Upper lobe of left lung (tissue), 6 donors: ENCODE measurements at places on chromosomes 12 and 14. TPM values are rescaled to one million over a fixed set of nuclear protein-coding genes. Genes with fewer than 3 reads are reported as not detected.

TMEM179 gene
- total RNA-seq, result not detected

PSME2 gene
- 116 TPM for total RNA-seq

REP15 gene
- 4.4 TPM for total RNA-seq

DEPDC4 gene
- total RNA-seq, result 1.1 TPM

GPX2 gene
- 1.3 TPM for total RNA-seq

PTCSC3 gene
- 3.9 TPM for total RNA-seq

PTPRB gene
- total RNA-seq, result 68.8 TPM

DNA sequence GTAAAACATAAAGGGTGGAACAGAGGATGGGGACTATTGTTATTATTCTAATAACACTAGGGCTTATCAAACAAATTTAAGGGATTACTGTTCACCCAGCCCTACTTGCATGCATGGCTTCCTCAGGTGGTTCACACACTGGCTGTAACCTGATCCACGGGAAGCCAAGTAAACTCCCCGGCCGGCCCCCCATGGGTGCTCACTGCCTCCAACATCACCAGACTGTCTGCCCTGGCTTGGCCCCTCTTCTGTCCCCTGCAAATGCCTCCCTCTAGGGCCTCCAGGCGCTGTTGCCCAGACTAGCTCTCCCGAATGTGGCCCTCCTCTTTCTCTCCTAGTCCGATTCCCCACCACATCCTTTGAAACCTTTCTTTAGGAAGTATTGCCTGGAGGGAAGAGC is 18.6 kb downstream of the FAIM2 start:
- H3K27me3 ChIP-seq, result no peaks in the 10 kb centered on the region
- no peaks in the 10 kb centered on the region for H3K36me3 ChIP-seq
- no peak overlapping the region for H3K27ac ChIP-seq

DNA sequence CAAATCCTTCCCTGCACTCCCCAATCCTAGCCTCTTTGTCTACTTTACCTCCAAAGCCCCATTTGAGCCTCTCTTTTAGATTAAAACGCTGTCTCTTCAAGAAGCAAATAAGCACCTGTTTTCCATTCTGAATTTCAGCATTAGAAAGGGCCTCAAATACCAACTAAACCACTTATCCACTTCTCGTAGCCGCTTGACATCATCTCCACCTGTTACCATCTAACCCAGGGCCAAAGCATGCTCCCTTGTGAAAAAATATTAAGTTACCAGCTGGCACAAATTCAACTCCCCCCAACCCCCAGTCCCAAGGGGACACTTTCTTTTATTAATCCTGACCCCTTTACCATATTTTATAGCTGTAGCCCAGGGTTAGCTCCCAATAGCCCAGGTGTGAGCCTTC is 43.1 kb downstream of the GPHB5 start:
- H3K36me3 ChIP-seq, result no peaks in the 10 kb centered on the region
- H3K27ac ChIP-seq, result no peak overlapping the region
- no peaks in the 10 kb centered on the region for H3K27me3 ChIP-seq
- no peak overlapping the region for H3K4me3 ChIP-seq
- peaks cover 10% of the 10 kb centered on the region for H3K4me1 ChIP-seq

GRCh38 chr14:68349900-68350629 is 442.8 kb downstream of the ZFP36L1 start:
- H3K27ac ChIP-seq, result no peak overlapping the region
- H3K27me3 ChIP-seq, result no peaks in the 10 kb centered on the region
- no peak for DNase-seq
- H3K4me1 ChIP-seq, result no peaks in the 10 kb centered on the region
- no peak overlapping the region for H3K4me3 ChIP-seq

GRCh38 chr14:103130965-103131364 is 7.7 kb downstream of the TNFAIP2 start:
- H3K27me3 ChIP-seq, result no peaks in the 10 kb centered on the region
- H3K4me1 ChIP-seq, result peaks cover 46% of the 10 kb centered on the region
- DNase-seq, result no peak
- H3K36me3 ChIP-seq, result peaks cover 52% of the 10 kb centered on the region
- no peak overlapping the region for H3K4me3 ChIP-seq

DNA sequence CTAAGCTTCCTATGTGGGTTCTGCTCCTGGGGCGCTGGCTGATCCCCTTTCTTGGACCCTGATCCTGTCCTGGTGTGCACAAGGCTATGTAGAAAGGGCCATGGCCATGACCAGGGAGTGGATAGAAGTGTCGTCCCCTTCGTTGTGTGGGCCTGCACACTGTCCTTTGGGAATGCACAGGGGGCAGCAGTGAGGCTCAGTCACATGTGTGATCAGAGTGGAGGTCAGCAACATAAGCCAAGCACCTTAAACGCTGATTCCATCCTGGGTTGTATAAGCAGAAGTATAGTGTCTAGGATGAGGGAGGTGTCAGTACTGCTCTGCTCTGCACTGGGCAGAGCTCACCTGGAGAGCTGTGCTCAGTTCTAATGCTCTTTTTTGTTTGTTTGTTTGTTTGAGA is 48.4 kb downstream of the ESRRB start:
- H3K27ac ChIP-seq, result no peak overlapping the region
- H3K4me1 ChIP-seq, result no peaks in the 10 kb centered on the region
- no peaks in the 10 kb centered on the region for H3K36me3 ChIP-seq
- DNase-seq, result no peak
- H3K4me3 ChIP-seq, result no peak overlapping the region

DNA sequence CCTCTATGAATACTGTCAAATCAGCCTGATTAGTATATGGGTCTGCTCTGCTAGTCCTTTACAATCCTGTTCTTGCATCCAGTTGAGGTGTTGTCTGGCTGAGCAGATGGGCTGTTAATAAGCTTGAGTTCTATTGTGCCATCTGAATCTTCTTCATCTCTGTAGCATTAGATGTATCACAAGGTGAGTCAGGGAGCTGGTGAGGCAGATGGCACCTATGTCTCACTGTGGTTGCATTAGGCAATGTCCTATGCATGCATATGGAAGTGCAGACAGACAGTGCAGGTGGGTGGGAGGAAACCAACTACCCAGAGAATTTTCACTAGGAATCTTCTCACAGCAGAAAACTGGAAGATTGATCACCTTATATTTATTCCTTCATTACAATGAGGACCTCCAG is 165.7 kb upstream of the STXBP6 start:
- DNase-seq, result no peak
- H3K27ac ChIP-seq, result no peak overlapping the region
- H3K4me1 ChIP-seq, result no peaks in the 10 kb centered on the region
- no peak overlapping the region for H3K4me3 ChIP-seq
- no peaks in the 10 kb centered on the region for H3K27me3 ChIP-seq
- H3K36me3 ChIP-seq, result no peaks in the 10 kb centered on the region

GRCh38 chr12:13199592-13199991 is 3.1 kb downstream of the EMP1 start:
- peak overlapping the region; percentile 94 for H3K27ac ChIP-seq
- H3K27me3 ChIP-seq, result no peaks in the 10 kb centered on the region
- peaks cover 74% of the 10 kb centered on the region for H3K4me1 ChIP-seq
- no peaks in the 10 kb centered on the region for H3K36me3 ChIP-seq
- no peak for DNase-seq

- no peaks in the 10 kb centered on the region for H3K36me3 ChIP-seq
- no peaks in the 10 kb centered on the region for H3K4me1 ChIP-seq
- no peak overlapping the region for H3K27ac ChIP-seq
Measured at GRCh38 chr12:32876004-32876403, 20.6 kb downstream of the PKP2 start.

DNA sequence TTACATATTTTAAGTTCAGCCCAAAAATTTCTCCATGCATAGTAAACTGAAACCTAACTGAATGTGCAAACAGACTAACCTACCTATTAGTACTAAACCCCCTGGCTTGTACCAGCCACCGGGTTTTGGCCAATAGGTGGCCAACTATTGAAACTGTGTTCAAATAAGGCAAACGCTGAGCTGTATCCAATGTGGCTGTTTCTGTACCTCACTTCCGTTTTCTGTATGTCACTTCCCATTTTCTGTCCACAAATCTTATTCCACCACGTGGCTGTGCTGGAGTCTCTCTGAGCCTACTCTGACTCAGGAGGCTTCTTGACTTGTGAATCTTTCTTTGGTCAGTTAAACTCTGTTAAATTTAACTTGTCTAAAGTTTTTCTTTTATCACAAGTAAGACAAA is 6.0 kb upstream of the FBXO34 start:
- H3K4me1 ChIP-seq, result no peaks in the 10 kb centered on the region
- DNase-seq, result no peak
- no peak overlapping the region for H3K27ac ChIP-seq
- no peaks in the 10 kb centered on the region for H3K36me3 ChIP-seq

DNA sequence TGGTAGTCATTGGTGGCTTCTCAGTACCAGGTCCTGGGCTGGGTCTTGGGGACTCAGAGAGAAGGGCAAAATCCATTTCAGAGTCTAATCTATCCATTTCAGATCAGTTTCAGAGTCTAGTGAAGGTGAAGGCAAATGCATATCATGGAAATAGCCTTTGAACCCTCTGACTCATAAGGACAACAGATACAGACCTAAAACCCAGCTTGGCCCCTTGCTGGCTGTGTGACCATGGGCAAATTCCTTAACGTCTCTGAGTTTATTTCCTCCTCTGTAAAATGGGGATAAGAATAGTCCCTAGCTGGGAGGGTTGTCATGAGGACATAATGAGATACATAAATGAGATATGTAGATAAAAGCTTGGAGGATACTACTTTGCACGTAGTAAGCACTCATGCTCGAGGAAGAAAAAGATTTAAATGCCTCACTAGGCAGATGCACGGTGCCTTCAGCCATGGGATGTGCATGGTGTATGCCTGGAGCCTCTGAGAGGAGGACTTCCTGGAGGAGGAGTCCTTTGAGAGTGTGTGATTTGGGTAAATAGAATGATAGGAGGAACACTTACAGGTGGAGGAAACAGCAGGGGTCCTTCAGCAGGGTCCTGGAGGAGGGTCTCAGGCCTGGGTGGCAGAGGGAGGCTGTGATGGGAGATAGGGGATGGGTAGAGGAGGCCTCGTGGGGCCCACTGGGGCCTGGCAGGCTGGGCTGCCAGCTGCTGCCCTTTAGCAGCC is 8.0 kb downstream of the DTX1 start:
- H3K4me3 ChIP-seq, result no peak overlapping the region
- no peaks in the 10 kb centered on the region for H3K36me3 ChIP-seq
- H3K27me3 ChIP-seq, result no peaks in the 10 kb centered on the region
- H3K4me1 ChIP-seq, result no peaks in the 10 kb centered on the region

GRCh38 chr12:14619741-14620501 is 52.2 kb upstream of the PLBD1 start:
- H3K4me3 ChIP-seq, result no peak overlapping the region
- no peak for DNase-seq
- H3K27ac ChIP-seq, result no peak overlapping the region
- no peaks in the 10 kb centered on the region for H3K36me3 ChIP-seq

GRCh38 chr12:111121840-111122239 is 201.5 kb upstream of the MYL2 start:
- no peaks in the 10 kb centered on the region for H3K36me3 ChIP-seq
- no peak for DNase-seq
- H3K27ac ChIP-seq, result no peak overlapping the region
- H3K4me3 ChIP-seq, result no peak overlapping the region
- H3K4me1 ChIP-seq, result no peaks in the 10 kb centered on the region

DNA sequence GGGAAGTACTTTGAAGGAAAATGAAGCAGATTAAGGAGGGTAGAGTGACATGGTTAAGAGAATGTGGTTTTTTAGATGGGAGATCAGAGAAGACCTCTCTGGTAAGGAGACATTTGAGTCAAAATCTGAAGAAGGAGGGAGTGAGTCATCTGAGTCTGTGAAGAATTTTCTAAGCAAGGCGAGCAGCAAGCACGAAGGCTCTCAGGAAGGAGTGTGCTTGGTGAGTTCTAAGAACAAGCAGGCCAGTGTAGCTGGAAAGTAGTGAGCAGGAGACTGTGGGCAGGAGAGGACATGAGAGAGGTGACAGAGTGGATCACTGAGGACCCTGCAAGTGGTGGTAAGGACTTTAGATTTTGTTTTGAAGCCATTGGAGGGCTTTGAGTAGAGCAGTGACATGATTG is 76.3 kb upstream of the FUT8 start:
- H3K36me3 ChIP-seq, result no peaks in the 10 kb centered on the region
- H3K4me1 ChIP-seq, result peaks cover 24% of the 10 kb centered on the region
- no peak overlapping the region for H3K4me3 ChIP-seq
- H3K27me3 ChIP-seq, result no peaks in the 10 kb centered on the region
- DNase-seq, result no peak
- H3K27ac ChIP-seq, result no peak overlapping the region

DNA sequence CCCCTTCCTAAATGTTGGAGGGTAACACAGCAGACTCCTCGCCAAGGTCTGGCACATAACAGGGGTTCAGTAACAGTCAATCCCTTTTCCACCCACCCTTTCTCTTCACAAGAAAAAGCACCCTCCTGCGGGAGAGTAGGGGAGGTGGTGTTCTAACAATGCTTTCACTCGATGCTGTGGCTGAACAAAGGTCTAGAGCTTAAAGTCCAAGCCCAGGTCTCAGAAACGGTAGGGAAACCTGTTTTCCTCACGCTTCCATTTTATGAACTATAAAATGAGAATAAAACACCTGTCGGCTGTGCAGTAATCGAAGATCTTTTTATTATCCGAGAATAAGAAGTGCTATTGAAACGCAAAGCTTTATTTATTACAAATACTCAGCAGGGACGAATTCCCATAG is 20.9 kb upstream of the CACNA2D4 start:
- no peaks in the 10 kb centered on the region for H3K27me3 ChIP-seq
- peaks cover 35% of the 10 kb centered on the region for H3K36me3 ChIP-seq

DNA sequence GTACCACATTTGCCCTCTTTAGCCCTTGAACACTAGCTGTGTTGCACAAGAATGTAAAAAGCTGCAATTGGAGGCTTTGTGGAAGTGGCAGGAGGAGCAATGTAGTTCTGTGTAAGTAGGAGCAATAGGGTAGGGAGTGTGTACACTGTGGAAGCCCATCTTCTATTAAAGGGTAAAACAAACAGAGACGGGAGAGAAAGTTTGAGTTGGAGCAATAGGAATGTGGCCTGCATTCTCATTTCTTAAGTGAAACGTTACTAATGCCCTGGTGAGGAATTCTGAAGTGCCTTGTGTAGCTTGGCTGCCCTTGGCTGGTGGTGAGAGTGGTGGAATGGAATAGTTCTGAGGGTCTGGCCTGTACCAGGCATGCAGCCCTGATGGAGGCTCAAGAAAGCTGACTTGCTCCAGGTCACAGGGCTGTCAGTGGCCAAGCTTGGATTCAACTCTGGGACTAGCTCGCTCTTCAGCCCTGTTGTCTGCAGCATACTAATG is 38.8 kb upstream of the ATP23 start:
- no peak for DNase-seq
- no peak overlapping the region for H3K4me3 ChIP-seq
- H3K27ac ChIP-seq, result peak overlapping the region; percentile 36
- H3K4me1 ChIP-seq, result peaks cover 19% of the 10 kb centered on the region
- no peaks in the 10 kb centered on the region for H3K27me3 ChIP-seq
- no peaks in the 10 kb centered on the region for H3K36me3 ChIP-seq
